Stomach (tissue), 19 donors: ENCODE measurements at places on chromosomes 1 and 21. TPM values are rescaled to one million over a fixed set of nuclear protein-coding genes. Genes with fewer than 3 reads are reported as not detected.

The S100A13 gene
- total RNA-seq = 31.6 TPM

DNA sequence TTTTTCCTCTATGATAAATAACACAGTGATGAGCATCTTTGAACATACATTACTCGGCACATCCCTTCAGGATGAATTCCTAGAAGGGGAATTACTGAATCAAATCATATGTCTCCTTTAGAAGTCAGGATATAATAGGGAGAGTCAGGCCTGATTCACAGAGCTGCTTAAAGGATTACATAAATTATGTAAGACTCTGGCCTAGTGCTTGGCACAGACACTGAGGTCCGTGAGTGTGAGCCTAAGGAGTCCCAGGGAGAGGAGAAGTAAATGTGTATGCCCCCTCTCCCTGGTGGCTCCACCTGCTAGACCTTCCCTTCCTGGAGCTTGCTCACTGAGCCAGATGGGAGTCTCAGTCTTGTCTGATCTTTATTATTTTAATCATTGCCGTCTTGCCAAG is 8.6 kb upstream of the FOXE3 start:
- no peak overlapping the region for H3K27ac ChIP-seq
- no peak overlapping the region for H3K4me3 ChIP-seq
- H3K36me3 ChIP-seq = no peaks in the 10 kb centered on the region
- H3K27me3 ChIP-seq = peaks cover 3% of the 10 kb centered on the region

DNA sequence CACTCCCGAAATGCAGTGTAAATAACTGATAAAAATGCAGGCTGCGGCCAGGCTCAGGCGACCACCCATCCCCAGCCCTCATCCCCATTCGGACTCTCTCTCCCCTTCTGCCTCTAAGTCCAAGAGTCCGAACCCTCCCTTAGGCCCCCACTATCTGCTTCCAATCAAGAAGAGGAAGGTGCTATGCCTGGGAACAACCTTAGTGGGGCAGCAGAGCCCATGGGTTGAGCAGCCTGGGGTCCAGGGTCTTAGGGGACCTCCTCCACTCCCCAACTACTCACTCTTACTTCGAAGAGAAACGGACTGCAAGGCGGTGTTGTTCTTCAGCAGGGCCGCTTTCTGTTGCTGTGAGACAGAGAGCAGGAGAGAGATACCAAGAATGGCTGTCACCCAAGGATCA is 12.2 kb downstream of the ARHGEF2 start:
- no peak overlapping the region for H3K4me3 ChIP-seq
- H3K27ac ChIP-seq = peak overlapping the region; percentile 81
- peaks cover 83% of the 10 kb centered on the region for H3K36me3 ChIP-seq
- DNase-seq = no peak
- peaks cover 53% of the 10 kb centered on the region for H3K4me1 ChIP-seq
- no peaks in the 10 kb centered on the region for H3K27me3 ChIP-seq

DNA sequence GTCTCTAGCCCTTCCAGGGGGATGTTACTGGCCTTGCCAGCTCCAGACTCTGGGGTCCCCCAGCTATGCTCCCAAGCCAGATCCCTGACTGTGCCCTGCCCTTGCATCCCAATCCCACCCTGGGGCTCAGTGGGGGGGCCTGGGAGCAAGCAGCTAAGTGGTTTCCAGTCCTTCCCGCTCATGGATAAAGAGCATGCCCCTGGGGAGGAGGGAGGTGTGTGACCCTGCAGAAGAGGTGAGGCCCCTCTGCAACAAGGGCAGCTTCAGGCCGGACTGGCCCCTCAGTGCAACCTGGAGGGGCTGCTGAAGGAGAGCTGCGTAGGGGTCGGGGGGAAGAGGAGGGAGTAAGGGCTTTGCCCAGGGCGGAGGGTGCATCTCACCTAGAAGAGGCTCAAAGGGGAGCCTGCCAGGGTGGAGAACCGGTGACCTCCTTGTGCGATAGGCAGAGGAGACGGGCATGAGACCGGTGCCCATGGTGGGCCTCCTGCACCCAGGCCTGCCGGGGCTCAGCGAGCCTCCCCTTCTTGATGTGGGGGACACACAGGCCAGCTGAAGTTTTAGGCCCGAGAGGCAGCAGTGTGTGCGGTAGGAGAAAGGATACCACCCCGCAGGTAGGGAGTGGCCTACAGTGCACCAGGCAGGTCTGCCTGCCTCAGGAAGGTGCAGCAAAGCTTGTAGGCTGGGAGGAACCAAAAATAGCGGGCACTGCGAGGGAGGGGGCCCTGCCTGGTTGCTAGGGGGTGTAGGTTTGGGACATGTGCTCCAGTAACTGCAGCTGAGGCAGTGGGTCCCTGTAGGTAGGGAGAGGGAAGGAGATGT is 3.1 kb downstream of the OBSCN start:
- H3K27me3 ChIP-seq = peaks cover 72% of the 10 kb centered on the region
- H3K4me1 ChIP-seq = peaks cover 12% of the 10 kb centered on the region
- H3K36me3 ChIP-seq = no peaks in the 10 kb centered on the region
- no peak overlapping the region for H3K4me3 ChIP-seq
